ENCODE measurements at places on chromosomes 12 and 14.

- DNase-seq = peak; percentile 10
These were observed 10.2 kb upstream of the ACSM4 start for GRCh38 chr12:7293670-7294069.

DNA sequence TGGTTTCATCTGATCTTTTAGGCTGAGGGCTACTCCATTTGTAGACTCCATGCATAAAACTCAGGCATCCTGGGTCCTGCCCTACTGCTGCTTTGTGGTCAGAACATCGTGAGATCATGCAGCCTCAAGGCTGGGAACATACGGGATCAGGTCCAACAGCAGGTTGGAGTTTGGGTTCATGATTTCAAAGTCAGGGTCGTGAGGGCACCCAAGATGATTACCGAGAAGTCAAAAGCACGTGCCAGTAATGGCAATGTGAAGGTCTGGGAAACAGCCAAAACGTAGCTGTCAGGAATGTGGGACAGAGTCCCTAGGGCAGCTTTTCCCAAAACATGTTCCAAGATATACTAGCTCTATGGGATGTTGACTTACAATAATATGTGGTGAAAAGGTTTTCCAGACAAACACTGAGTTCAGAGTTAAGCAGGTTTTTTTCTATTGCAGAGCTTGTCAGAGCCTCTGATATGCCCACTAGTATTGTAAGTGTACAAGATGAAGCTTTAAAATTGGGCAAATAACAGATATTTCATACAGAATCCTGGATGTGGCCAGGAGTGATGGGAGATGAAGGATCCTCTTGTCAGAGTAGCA is 130.3 kb upstream of the DNM1L start:
- DNase-seq = no peak

DNA sequence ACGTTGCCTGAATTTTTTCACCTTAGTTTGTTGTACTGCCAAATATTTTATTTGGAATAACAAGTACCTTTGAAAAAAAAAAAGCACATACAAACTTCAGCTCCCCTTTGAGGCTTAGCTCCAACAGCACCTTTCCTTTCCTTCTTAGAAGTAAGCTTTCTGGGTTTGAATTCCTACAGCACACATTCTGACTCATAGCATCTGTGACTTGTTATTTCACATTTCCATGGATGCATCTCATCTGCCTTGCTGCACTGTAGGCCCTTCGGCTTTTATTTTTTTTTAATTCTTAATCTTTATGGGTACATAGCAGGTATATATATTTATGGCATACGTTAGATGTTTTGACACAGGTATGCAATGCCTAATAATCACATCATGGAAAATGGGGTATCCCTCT is 7.2 kb downstream of the LGALS3 start:
- no peak for DNase-seq

DNA sequence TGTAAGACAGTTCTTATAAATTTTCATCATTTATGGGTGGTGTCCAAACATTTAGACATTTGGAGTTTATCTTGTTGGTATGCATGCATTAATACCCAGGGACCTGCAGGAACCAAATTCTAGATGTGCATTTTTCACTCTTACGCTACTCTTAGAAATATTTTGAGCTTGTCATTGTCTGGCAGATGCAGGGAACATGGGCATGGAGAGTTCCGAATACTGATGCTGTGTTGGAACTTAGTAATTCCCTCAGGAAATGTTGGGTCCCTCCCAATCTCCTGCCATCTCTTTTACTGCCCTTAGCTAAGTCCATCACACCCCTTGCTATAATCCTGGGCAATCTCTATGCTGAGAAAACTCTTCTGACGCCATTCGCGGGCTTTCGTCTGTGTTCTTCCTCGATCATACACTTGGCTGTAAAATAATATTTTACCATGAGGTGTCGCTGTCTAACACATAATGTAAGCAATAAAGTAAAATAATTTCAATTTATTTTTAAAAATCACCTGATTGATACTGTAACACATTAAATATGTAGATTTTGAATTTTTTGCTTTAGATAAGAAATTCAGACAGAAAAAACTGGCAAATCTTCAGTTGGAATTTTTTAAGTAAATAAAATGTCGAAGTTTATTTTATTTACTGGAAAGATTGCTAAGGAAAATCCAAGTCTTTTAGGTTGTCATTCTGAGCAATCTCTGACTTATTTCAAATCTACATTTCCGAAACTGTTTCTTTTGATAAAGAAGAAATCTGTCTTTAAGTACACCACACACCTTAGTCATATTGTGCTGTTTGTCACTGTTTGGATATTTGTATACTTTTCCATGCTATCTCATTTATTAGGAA is 304.1 kb upstream of the SSTR1 start:
- peak; percentile 77 for DNase-seq

GRCh38 chr14:80456209-80456608 is 244.9 kb upstream of the DIO2 start:
- no peak for DNase-seq

Data from hepatocyte (in vitro differentiated cells).